ENCODE measurements at places on chromosomes 13 and 19.

- DNase-seq = no peak
Measured at GRCh38 chr19:56710437-56710836, 38.9 kb upstream of the ZNF835 start.

GRCh38 chr19:6059396-6059947, 50.8 kb downstream of the RFX2 start:
- no peak for DNase-seq

DNA sequence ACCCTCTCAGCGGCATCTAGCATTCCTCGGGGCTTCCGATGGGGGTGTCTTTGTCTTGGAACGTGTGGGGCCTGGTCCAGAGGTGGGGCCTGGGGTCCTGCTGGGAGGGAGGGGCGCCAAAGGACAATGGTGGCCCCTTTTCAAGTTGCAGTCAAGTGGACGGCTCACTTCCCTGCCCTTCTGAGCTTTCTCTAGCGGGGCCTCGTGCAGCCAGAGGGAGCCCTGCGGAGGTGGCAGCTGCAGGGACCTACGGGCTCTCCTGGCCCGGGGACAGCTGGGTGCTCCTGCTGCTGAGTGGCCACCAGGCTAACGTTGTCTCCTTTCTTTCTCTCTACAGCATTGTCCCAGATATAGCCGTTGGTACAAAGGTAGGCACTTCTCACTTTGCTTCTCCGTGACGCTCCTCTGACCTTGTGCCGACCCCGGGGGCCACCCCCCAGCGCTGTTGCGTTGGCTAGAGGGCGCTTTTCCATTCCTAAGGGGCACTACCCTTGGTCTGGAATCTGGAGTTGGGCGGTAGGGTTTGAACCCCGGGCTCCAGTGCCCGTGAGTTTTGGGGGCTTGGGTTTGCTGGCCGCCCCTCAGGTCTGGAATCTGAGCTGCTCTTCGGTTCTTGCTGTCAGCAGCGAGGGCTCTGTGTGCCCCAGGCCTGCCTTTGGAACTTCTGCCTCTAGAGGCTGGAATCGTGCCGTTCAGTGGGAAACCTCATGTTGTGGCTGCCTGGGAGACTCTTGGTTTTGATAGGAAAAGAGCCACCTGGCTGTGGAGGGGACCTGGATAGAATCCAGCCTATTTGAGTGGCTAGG, 2.0 kb downstream of the PTBP1 start:
- DNase-seq = no peak

DNA sequence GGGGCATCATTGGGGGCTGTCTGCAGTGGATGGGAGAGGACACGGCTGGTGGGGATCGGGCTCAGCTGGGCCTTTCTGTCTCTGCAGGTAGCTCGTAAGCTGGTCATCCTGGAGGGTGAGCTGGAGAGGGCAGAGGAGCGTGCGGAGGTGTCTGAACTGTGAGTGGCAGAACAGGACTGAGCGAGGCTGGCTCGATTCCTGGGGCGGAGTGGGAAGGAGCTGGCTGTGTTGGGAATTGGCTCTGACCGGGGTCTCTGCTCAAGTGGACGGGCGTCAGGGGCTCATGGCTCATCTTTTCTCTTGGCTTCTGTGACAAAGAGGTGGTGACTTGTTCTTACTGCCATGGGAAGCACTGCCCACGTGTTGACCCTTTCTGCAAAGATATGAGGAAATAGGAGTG, 11.6 kb downstream of the TPM4 start:
- no peak for DNase-seq

- peak; percentile 58 for DNase-seq
Measured at GRCh38 chr19:47272448-47273312, 2.0 kb upstream of the INAFM1 start.

DNA sequence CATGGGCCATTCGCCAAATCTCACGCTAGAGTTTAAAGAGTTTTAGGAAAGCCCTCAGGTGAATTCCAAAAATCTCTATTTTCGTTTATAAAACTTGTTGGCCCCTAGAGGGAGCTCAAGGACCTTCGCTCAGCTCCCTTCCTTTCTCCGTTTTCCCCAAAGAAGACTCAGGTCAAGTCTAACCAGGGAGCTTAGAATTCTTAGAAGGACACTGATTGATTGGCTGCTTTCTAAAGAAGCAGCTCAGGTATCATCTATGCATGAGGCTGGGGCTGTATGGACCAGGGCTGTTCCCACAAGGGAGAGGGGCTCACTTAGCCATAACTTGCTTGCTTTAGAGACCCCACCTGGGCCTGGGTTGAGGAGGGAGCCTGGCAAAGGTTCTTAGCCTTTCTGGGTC, 20.5 kb downstream of the DZIP1 start:
- DNase-seq = no peak

DNA sequence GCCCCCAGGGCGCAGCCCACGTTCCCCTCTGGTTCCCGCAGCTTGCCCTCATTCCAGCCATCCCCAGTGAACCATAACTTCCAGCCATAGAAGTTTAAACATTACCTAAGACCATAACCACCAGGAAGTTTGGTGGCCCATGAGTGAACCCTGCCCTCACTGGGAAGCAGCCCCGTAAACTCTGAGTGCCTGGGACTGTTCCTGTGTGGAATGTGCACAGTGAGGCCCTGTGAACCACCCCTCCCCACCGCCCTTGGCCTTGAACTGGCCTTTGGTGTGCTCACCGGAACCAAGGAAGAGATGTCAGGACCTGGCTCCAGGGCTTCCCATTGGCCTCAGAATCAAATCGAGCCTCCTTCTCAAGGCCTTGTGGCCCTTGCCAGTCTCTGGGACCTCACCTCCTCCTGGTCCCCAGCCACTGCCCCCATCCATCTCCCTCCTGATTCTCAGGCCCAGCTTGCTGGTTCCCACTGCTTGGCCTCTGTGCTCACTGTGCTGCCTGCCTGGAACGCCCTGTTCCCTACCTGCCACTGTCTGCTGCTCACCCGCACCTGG, 46.5 kb downstream of the DNM2 start:
- DNase-seq = no peak

GRCh38 chr19:33214596-33214995, 11.1 kb downstream of the SLC7A10 start:
- peak; percentile 29 for DNase-seq

GRCh38 chr13:48311223-48311622, 7.7 kb downstream of the RB1 start:
- DNase-seq = no peak

DNA sequence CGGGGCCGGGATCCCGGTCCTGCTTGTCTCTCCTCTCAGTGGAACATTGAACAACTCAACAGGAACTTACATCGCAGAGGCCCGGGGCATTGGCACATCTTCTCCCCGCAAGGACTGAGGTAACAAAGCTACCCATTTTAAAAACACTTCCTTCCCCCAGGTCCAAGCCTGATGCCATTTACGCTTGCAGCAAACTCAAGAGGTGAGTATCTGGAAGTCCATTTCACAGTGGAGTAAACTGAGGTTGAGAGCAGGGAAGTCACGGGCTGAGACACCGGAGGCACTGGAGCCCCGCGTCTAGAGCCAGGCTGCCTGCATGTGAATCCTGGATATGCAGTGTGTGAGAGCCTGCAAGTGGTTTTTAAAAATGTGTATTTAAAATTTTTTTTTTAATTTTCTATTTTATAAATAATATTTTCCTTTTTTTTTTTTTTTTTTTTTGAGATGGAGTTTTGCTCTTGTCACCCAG, 492 bp upstream of the PGLYRP1 start:
- DNase-seq = no peak

DNA sequence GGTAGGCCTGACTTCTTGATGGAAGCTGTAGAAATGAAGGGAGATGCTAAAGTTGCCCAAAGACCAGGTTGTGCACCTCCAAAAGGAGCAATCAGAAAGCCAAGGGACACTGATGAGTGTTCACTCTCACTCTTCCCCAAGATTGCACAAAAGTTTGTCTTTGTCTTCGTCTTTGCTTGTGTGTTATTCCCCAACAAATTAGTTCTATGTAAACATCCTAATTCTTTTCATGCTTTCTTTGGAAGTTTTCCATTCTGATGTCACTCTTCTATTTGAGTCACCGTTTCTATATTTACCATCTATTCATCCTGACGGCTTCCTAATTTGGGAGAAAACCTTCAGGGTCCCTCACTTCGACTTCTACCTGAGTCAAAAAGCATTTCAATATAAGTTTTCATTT, 3.7 kb upstream of the TMEM272 start:
- no peak for DNase-seq

DNA sequence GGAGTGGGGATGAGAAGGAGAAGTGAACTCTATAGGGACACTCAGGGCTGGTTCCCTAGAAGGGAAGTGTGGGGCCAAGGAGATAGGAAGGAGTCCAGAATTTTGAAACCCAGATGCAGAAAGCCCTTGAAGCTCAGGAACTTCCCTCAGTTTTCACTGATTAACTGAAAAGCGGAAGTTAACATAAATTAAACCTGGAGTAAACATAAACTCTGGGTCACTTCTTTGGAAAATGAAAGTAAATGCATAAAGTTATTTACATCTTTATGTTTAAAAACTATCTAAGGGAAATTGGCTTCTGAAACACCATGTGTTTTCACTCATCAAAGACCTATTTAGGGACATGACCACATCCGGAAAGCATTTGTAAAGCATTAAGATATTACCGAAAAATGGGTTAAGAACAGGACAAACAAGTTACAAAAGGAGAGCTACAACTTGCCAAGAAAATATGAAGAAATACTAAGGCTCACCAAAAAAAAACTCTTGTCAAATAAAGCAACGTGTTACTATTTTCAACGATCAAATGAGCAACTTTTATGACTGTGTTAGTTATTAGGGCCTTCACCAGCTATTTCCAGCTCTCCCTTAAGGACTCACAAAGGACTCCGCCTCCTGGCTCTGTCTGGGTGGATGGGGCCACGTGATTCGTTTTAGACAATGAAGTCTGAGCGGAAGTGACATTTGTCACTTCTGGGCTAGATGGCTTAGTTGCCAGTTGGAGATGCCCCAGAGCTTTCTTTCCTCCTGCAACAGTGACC, 439.1 kb upstream of the ZNF507 start:
- DNase-seq = peak; percentile 86

DNA sequence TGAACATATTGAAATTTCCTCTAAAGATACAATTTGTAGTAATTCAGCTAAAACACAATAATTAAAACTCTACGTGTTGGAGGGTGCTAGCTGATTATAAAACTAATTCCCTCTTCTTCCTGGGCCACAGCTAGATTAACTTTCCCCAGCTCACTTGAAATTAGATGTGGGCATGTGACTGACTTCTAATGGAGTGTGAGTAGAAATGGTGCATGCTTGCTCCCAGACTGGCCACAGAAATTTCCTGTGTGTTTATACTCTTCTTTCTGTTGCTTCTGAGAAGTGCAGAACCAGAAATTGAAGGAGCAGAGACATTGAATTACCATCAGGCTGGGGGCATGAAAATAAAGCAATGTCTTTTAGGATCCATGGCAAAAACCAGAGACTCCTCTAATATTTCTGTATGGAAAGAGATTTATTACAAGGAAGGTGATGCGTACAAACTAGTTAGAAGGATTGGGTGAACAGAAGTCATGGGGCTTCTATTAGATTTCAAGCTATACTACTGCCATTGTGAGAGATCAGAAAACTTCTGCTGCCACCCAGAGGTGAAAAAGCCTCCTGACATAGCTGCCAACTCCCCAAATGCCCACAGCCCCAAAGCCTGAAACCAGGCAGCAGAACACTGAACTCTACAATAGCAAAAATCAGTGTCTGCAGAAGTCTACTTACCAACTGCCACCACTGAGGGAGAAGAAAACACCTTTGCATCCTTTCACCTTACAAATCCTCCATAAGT, 379.2 kb upstream of the MIR17HG start:
- no peak for DNase-seq

- no peak for DNase-seq
Measured at GRCh38 chr19:17999684-18000479, 8.1 kb upstream of the ARRDC2 start.

DNA sequence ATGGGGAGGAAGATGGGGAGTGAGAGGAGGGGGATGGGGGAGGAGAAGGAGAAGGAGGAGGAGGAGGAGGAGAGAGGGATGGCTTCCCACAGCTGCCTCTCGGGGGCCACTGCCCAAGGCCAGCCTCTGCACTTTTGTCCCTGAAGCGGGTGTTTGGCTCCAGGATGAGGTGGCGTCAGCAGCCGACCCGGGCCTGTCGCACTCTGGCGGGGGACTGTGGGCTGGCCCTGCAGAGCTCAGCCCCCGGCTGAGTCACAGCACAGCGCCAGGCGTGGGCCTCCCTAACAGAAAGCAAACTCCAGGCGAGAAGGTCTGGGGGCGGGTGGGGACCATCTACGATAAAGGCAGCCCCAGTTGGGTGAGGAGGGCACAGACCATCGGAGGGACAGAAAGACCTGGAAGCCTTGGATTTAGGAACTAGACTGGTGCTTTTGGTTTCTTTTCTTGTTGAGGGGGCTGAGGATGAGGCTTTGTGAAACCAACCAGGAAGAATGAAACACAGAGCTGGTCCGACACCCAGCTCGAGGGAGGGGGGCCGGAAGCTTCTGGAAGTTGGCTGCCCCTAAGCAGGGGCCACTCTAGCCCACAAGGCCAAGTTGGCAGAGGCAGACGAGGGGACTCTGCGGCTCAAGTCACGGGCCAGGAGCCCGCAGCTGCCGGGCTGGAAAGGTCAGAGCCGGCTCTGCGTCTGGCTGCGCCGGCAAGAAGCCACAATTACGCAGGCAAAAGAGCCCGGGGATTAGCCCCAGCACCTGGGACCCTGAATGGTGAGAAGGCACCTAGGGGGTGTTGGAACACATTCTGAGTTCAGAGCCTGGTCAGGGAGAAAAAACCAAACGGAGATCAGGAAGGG, 18.2 kb downstream of the LSM4 start:
- DNase-seq = peak; percentile 83

DNA sequence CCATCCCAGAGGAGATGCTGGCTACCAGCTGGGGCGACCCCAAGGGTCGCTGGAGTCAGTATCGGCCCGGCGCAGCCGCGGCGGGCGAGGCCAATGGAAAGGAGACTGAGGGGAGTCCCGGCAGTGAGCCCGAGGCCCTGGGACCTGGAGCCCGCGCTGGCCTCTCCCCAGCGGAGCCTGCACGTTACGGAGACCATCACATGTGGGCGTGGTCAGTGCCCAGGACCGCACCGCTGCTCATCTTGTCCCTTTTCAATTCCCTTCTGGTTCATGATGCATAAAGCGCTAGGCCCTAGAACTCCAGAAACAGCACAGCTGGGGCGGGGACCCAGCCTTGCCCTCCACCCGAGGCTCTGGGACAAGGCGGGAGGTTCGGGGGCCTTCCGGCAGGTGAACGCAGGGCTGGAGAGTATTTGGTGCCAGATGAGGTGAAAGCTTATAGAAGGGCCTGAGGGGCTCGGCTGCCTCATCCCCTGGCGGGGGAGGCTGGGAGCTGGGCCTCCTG, 8.0 kb downstream of the C19orf25 start:
- DNase-seq = no peak

GRCh38 chr13:78131811-78132210, 213.2 kb upstream of the EDNRB start:
- DNase-seq = no peak

- no peak for DNase-seq
Measured at GRCh38 chr13:112943309-112944125, 25.5 kb upstream of the MCF2L start.

- DNase-seq = no peak
Measured at GRCh38 chr13:47747901-47748300, 253.2 kb downstream of the SUCLA2 start.

- DNase-seq = no peak
Measured at GRCh38 chr19:804419-805165, 7.3 kb downstream of the PTBP1 start.

- no peak for DNase-seq
Measured at GRCh38 chr13:93216122-93216521, 10.5 kb upstream of the GPC6 start.

GRCh38 chr13:27919659-27919933, 204 bp upstream of the PDX1 start:
- DNase-seq = no peak
